CD8-positive, alpha-beta T cell (primary cell): ENCODE measurements at places on chromosomes 1 and 21.

DNA sequence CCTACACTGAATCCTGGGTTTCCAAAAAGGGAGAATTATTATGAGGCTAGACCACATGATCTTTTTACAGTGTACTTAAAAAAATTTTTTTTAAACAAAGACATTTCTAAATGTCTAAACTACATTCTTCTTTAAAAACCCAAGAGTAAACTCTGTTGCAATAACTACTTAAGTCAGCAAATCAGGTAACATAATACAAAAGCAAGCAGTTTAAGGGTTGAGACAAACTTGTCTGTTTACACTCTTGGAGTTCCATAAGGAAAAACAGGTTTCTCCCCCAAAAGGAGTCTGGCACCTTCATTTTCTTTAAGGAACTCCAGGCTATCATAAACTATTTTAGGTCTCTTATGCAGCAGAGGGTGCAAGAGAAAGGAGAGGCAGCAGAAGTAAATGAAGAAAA lies 12.5 kb upstream of the ANKRD45 start:
- DNase-seq, result no peak

DNA sequence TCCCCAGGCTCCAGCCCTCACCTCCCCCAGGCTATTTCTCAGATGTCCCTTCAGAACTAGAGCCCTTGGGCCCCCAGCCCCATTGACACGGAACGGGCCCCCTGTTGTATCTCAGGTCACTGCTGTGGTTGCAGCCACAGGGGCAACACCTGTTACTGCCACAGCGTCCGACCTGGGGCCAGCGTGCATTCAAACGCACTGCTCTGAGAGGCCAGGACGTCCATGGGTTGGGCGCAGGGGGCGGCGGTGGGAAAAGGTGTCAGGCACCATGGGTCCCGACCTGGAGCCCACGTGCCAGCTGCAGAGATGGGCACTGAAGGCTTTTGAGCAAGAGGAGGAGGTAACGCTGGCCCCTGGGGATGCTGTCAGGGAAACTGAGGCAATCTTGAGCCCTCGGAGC lies 13.3 kb downstream of the FAAP20 start:
- no peak for DNase-seq

DNA sequence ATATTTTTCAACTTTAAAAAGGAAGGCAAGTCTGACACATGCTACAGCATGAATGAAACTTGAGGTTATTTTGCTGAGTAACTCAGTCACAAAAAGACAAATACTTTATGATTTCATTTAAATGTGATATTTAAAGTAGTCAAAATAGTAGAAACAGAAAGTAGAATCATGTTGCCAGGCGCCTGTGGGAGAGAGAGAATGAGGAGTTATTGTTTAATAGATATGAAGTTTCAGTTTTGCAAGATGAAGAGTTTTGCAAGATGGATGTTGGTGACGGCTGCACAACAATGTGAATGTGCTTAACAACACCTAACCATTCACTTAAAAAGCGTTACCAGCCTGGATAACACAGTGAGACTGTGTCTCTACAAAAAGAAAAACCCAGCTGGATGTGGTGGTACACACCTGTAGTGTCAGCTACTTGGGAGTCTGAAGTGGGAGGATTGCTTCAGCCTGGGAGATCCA lies 20.7 kb upstream of the ATP1A1 start:
- no peak for DNase-seq

- no peak for DNase-seq
Observed at GRCh38 chr1:78373676-78374075, 117.1 kb upstream of the PTGFR start.

DNA sequence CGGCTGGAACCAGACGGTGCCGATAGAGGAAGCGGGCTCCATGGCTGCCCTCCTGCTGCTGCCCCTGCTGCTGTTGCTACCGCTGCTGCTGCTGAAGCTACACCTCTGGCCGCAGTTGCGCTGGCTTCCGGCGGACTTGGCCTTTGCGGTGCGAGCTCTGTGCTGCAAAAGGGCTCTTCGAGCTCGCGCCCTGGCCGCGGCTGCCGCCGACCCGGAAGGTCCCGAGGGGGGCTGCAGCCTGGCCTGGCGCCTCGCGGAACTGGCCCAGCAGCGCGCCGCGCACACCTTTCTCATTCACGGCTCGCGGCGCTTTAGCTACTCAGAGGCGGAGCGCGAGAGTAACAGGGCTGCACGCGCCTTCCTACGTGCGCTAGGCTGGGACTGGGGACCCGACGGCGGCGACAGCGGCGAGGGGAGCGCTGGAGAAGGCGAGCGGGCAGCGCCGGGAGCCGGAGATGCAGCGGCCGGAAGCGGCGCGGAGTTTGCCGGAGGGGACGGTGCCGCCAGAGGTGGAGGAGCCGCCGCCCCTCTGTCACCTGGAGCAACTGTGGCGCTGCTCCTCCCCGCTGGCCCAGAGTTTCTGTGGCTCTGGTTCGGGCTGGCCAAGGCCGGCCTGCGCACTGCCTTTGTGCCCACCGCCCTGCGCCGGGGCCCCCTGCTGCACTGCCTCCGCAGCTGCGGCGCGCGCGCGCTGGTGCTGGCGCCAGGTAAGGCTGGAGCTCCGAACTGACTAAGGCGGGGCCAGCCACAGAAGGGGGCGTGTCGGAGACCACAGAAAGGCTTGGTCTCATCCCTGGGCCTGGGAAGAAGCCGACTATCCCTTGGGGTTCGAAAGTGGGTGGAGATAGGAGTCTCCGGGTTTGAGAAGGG lies 486 bp downstream of the SLC27A3 start:
- DNase-seq, result peak; percentile 67

GRCh38 chr21:35976481-35976880 lies 83.8 kb downstream of the SETD4 start:
- DNase-seq, result no peak

GRCh38 chr1:41963636-41964035 lies 44.9 kb upstream of the HIVEP3 start:
- no peak for DNase-seq

DNA sequence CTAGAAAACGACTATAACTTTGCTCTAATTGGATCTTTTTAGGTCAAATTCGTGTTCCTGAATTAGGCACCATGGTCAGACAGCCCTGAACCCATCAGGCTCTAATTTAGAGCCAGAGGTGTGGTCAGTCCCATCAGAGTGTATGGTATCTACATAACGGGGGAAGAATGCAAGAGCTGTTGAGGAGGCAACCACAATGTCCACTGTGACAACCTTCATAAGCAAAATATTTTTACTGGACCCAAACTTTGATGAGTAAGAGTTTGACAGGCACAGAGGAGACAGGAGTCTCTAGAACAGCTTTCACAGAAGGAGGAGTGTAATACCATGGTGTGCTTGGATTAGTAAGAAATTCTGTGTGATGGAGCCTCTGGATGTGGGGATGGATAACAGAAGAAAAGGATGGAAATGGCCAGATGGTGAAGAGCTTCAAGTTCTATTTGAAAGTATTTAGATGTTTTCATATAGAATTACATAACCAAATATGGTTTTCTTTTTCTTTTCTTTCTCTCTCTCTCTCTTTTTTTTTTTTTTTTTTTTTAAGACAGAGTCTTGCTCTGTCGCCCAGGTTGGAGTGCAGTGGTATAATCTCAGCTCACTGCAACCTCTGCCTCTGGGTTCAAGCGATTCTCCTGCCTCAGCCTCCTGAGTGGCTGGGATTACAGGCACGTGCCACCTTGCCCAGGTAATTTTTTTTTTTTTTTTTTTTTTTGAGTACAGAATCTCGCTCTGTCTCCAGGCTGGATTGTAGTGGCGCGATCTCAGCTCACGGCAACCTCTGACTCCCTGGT lies 24.9 kb downstream of the UBE2U start:
- DNase-seq, result no peak
